Kidney epithelial cell (primary cell): ENCODE measurements at places on chromosomes 12 and 14.

- no peak for DNase-seq
These were observed 56.6 kb downstream of the SLC2A13 start for GRCh38 chr12:40049268-40049667.

DNA sequence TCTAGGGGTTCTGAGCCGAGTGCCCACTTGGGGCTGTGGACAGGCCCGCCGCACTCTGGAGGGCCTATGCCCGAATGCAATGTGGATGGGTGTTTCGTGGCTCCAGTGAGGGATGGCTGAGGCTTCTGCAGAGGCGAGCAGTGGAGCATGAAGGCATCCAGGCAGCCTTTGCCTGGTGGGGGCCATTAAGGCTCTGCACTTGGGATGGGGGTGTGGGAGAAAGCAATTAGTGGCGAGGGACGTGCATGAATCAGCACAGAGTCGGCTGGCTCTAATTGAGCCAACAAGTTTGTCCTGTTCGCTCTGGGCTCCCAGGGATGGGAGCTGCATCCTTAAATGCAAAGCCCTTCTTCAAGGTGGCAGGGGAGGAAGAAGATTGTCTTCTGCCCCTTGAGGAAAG lies 346.9 kb upstream of the FKBP4 start:
- no peak for DNase-seq

- no peak for DNase-seq
These were observed 4.5 kb downstream of the SUOX start for GRCh38 chr12:56001487-56002100.

- DNase-seq: no peak
These were observed 361.8 kb downstream of the C12orf50 start for GRCh38 chr12:87667378-87667777.

DNA sequence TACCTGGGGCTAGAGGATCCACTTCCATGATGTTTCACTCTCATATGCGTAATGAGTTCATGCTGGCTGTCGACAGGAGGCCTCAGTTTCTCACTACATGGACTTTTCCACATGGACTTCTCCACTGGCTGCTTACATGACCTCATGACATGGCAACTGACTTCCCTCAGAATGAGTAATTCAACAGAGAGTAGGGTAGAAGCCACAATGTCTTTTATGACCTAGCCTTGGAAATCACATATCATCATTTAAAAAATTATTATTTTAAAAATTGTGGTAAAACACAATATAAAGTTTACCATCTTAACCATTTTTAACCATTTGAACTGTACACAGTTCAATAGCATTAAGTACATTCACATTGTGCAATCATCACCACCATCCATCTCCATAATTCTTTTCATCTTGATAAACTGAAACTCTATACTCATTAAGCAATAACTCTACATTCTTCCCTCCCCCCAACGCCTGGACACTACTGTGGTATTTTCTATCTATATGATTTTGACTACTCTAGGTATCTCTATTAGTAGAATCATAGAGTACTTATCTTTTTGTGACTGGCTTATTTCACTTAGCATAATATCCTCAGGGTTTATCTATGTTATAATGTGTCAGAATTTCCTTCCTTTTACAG lies 144.5 kb downstream of the TGFB3 start:
- DNase-seq: no peak

GRCh38 chr12:69834147-69834546 lies 9.1 kb downstream of the MYRFL start:
- DNase-seq: no peak

DNA sequence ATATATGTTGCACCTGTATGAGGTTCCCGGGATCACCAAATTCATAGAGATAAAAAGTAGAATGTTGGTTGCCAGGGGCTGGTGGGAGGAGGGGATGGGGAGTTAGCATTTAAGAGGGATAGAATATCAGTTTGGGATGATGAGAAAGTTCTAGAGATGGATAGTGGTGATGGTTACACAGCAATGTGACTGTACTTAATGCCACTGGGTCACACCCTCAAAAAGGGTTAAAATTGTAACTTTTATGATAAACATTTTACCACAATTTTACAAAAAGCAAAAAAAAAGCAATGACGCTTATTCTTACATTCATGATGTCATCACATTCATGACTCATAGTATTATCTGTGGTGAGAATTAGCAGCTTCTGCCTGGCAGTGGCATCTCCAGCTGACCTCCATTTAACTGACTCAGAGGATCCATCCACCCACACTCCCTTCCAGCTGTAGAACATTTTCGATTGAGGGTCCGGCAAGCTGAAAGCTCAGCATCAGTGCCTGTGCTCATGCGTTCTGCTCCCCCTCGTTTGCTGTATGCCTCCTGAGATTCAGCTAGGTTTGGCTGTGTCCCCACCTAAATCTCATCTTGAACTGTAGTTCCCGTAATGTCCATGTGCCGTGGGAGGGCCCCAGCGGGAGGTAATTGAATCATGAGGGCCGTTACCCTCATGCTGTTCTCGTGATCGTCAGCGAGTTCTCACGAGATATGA lies 64.8 kb upstream of the TMEM260 start:
- DNase-seq: no peak

DNA sequence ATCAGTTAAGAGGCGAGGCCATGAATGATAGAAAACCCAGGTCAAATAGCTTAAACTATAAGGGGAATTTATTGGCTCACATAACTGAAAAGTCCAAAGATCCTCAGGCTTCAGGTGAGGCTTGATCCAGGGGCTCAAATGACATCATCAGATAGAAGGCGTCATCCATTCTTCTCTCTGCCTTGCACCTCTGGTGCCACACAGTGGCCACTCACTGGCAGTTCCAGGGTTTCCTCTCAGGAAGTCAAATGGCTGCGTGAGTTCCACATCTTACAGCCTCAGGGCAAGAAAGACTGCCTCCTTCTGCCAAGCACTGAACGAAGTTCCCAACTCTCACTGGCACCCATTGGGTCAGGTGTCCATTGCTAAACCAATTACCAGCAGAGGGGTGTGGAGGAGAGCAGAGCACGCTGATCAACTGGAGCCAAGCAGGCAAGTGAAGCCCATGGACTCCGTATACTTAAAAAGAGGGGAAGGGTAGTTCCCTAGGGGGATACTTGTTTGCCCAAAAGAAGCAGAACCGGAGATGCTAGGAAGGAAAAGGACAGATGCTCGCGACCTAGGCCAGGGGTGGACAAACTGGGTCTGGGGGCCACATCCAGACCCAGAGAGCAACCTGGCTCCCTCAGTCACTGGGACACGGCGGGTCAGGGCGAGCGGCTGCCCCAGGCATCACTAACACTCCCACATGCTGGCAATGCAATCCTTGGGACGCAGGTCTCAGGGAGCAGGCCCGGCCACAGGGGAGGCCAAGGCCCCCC lies 69.3 kb downstream of the SERPINA3 start:
- DNase-seq: no peak

- DNase-seq: no peak
These were observed 67.5 kb downstream of the SETD3 start for GRCh38 chr14:99413172-99413571.

DNA sequence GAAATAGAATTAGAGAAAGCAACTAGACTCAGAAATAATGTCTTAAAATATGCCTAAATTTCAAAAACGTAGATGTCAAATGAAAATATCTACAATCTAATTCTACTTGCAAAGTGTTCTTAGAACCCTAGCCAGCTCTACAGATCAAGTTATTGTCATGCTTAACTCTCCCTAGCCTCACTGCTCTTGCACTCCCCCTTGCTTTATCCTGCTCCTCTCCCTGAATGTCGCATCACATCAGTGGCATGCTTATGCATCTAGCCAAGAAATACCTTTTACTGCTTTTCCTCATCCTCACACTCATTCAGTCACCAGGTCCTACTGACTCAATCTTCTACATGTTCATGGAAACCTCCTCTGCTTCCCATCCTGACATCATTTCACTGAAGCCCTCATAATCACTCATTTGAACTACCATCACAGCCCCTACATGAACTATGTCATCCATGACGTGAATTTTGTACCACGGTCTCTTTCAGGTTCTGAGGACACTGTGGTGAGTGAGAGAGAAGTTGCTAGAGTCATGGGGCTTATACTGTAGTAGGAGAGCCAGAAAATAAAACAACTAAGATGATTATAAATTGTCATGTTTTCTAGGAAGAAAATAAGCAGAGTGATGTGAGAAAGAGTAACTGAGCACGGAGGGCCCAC lies 22.6 kb upstream of the CRACR2A start:
- no peak for DNase-seq

DNA sequence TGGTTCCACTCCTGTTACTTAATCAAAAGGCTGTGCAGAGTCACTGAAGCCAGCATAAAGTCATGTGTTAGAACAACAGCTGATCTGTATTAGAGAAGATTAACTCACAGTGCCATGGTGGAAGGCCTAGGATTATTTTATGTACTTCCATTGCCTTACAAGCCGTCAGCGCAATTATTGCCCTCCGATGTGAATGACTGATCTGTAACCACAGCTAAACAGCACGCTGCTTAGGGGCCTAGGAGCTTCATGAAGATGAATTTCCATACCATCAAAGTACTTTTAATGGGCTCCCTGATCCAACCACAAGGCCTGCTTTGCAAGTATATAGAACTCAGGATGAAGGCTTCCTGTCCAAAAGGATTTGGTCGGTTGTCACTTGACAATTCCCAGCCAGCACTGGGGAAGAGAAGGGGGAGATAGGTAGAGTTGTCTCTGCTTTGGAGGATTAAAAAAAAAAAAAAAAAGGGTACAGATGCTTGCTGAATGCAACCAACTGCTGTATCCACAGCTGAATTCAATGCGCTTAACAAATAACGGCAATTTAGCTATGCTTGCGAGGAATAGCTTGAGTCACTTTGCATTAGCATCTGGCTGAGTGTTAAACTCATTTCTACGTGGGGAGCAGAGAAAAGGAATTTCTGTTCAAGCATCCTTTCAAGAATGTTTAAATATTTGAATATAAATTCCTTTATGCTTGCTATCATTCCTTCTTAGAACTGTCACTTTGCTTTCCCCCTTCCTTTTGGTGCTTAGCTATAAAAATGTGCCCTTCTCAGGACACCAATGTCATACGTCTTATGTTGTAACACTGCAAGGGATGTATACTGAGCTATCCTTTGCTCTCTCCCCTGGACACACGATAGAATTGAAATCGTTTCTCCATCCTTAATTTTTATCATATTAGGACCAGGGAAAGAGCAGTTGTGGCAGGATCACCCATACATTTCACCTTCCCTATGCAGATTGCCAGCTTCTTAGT lies 387.8 kb downstream of the SOX5 start:
- no peak for DNase-seq

GRCh38 chr14:74083784-74084276 lies 423 bp downstream of the ALDH6A1 start:
- no peak for DNase-seq

GRCh38 chr12:68665016-68665569 lies 21.7 kb upstream of the NUP107 start:
- no peak for DNase-seq

DNA sequence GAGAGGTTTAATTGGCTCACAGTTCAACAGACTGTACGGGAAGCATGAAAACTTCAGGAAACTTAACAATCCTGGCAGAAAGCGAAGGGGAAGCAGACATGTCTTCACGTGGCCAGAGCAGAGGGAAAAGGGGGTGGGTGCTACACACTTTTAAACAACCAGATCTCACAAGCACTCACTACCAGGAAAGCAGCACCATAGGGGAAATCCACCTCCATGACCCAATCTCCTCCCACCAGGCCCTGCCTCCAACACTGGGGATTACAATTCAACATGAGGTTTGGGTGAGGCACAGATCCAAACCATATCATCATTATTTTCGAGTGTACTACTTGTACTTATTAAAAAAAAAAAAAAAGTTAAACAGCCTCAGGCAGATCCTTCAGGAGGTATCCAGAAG lies 29.9 kb downstream of the RXYLT1 start:
- DNase-seq: no peak

DNA sequence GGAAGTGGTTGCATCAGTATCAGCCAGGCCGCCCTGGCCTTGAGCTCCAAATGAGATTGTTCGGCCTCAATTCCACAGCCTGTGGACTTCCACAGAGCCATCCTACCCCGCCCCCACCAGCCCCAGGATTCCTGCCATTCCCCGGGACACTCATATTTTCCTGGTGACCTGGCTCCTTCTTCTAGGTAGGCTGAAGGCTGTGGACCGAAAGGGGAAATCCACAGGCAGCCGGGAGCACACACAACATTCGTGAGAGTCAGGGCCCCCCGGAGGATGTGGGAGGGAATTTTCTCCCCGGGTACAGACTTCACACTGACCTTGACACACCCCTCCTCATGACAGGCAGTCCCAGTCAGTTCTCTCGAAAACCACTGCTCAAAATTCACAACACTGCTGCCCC lies 39.9 kb downstream of the RIN3 start:
- no peak for DNase-seq

DNA sequence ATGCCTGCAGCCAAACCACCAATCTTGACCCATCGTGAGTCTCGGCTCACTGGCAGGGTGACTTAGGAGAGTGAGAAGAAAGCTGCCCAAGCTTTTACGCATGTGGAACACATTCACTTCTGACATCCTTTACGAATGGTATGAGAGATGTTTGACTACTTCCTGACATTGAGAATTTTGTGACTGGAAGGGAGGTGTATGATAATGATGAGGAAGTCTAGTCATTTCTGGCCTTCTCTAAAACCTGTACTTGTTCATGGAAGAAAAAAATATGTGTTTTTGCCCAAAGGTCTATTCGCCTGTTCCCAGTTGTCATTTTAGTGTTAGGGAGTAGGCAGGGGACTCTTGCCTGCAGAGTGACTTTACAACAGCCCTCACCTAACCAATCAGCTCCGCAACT lies 227.2 kb upstream of the ATP2B1 start:
- no peak for DNase-seq

DNA sequence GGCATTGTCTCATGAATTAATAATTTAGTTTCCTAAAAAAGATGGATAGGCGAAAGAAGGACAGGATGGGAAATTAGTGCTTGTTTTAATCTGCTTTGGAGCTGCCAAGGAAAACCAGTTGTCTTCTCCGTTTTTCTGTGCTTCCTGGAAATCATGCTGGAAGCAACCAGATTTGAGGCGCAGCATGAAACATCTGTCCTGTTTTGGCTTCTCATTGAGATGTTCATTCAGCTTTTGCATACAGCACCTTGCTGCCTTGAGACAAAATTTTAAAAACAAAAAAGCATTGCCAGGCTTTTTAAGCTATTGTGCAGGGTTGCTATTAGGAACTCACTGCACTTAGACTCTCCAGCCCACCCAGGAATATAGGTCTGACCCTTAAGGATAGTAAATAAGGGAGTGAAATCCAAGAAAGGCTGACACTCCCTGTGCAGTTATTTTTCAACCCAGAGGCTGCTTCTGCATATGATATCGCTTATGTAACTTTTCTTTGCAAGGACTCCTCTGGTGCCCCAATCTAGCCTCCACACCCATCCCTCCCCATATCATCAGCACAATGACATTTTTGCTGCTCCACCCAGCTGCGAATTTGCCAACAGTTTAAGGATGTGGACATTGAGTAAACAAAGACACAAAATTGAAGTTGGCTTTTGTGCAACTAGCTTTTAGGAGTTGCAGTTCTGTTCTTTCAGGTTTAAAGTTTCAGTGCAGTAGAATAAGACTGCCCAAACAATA lies 46.9 kb upstream of the MDM1 start:
- no peak for DNase-seq

GRCh38 chr12:96260644-96261043 lies 66.5 kb downstream of the ELK3 start:
- no peak for DNase-seq

GRCh38 chr14:100446572-100446971 lies 123.4 kb downstream of the SLC25A47 start:
- DNase-seq: no peak

GRCh38 chr12:57133916-57134315 lies 5.6 kb downstream of the LRP1 start:
- no peak for DNase-seq

- DNase-seq: no peak
These were observed 134.8 kb downstream of the CCDC59 start for GRCh38 chr12:82223426-82223825.
